H4 (cell line): ENCODE measurements at places on chromosomes 11 and 22. TPM values are rescaled to one million over a fixed set of nuclear protein-coding genes. Genes with fewer than 3 reads are reported as not detected.

BIK gene
- 0.45 TPM in 1 of 2 replicates, not detected in the other for total RNA-seq

NOX4 gene
- total RNA-seq, result 1.4 and 3.1 TPM in 2 replicates

GGT1 gene
- total RNA-seq, result 9.4 and 13.1 TPM in 2 replicates

UPK3A gene
- total RNA-seq, result not detected in 2 replicates

SYT13 gene
- total RNA-seq, result 0.06 TPM in 1 of 2 replicates, not detected in the other

- no peak for DNase-seq
These were observed 3.5 kb downstream of the FIBIN start for GRCh38 chr11:26997378-26997777.

DNA sequence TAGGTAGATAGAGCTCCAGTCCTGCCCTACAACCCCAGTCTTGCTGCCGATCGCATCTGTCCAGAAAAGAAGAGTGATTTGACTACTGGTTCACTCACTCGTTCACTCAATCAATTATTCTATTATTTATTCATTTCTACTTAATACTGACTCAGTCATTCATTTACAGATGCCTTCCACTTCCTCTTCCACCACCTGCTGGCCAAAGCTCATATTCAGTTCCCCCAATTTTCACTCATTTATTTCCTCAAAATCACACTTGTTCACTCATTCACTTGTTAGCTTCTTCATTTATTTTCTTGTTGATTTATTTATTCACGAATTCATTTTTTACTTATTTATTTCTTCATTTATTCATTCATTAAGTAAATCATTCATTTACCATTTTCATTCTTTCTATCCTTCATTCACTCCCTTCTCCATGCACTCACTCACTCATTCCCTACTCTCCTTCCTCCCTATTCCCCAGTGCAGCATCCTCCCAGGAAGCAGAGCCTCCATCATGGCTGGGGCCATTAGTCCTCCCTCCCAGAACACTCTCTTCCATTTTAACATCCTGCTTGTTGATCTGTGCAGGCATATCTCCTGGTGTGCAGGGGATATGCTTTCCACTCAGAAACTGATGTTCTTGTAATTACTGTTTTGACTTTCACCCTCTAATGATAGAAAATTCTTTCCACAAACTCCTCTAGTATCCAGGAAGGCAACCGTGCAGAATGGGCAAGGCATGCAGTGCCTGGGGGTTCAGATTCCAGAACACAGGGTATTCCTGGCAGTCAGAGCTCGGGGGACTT is 281.0 kb downstream of the TENM4 start:
- DNase-seq, result no peak

GRCh38 chr22:32745251-32745995 is 56.1 kb upstream of the TIMP3 start:
- DNase-seq, result no peak

DNA sequence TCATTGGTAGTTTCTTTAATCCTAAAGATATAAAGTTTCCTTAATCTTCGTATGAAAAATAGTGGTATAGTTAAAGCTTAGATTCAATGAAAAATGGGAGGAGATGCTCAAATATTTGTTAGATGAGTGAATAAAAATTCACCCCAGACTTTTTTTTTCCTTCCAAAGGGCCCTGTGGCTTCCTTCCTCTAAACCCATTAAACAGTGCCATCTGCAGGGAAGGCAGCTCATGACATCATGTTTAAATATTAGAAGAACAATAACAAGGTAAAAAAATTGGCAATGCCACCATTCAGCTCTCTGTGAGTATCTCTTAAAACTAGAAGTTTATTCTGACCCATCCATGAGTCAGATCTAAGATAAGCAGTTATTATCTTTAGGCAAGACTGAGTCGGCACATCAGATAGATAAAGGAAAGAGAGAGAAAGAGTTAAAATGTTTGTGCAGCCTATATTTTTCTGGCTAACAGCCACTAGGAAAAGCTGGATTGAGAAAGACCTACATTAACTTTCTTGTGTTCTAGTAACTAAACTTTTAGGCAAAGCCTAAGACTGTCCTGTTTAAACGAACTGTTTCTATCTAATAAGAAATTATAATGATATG is 19.1 kb upstream of the OOSP1 start:
- peak; percentile 48 for DNase-seq

GRCh38 chr22:25030636-25031035 is 78.1 kb downstream of the KIAA1671 start:
- DNase-seq, result no peak

DNA sequence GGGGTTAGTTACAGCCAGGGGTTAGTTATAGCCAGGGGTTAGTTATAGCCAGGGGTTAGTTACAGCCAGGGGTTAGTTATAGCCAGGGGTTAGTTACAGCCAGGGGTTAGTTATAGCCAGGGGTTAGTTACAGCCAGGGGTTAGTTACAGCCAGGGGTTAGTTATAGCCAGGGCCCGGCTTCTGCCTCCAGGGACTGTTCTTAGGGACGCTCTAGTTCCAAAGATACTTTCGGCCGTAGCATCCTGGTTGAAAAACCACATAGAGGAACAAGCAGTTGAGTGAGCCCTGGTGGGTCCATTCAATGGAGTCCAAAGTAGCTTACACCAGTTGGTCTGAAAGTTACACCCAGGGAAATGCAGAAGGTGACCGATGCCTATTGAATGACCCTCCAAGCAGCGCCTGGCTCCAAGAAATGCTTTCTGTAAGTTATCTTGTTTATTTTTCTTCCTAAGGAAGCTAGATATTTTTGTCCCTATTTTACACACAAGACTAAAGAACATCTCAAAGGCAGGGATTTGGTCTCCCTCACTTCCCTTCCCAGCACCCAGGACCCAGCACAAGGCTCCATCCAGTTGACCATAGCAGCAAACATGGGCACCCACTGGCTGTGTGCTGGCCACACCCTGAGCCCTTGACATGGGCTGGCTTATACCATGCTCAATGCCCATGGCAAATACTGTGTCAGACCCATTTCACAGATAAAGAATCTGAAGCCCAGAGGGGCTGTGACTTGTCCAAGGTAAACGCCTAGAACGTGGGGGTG is 49.7 kb upstream of the SHISAL1 start:
- no peak for DNase-seq

- DNase-seq, result no peak
These were observed 8.0 kb downstream of the PVALB start for GRCh38 chr22:36808721-36809344.

DNA sequence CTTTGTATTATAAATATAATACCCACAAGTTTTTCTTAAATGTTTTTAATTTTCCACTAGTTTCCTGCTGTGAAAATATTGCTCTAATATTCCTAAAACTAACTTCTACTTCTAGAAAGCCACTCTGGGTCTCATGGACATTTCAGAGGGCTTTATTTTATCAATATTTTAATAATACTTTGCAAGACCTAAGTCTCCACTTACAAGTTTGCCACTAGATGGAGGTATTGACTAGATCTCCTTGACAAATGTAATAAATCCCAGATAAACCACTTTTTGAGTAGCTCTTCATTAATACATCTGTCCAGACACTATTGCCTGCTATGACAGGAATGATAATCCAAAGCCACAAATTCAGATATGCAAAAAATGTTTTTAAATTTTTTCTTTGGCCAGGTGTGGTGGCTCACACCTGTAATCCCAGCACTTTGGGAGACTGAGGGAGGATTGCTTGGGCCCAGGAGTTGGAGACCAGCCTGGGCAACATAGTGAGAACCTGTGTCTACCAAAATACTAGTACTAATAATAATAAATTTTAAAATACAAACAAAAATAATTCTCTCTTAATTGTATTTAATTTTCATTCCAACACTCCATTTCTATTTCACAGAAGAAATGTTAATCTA is 3.5 kb upstream of the ACAT1 start:
- DNase-seq, result peak; percentile 38

DNA sequence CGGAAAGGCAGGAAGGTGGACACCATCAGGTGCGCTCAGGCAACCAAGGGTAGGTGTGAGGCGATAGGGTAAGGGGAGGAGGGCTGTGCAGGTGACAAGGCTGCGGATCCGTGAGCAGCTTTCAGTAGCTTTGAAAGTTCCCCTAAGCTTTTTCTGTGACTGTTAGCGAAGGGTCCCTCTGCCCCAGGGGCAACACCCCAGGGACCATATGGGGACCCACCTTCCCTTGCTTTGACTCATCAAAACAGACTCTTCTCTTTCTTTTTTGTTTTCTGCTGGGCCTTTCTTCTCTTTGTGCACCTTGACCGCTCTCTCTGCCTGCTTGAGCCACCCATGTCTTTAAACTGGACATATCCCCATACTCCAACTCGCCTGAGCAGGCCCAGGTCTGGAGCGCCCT is 136.9 kb downstream of the FEZ1 start:
- no peak for DNase-seq

DNA sequence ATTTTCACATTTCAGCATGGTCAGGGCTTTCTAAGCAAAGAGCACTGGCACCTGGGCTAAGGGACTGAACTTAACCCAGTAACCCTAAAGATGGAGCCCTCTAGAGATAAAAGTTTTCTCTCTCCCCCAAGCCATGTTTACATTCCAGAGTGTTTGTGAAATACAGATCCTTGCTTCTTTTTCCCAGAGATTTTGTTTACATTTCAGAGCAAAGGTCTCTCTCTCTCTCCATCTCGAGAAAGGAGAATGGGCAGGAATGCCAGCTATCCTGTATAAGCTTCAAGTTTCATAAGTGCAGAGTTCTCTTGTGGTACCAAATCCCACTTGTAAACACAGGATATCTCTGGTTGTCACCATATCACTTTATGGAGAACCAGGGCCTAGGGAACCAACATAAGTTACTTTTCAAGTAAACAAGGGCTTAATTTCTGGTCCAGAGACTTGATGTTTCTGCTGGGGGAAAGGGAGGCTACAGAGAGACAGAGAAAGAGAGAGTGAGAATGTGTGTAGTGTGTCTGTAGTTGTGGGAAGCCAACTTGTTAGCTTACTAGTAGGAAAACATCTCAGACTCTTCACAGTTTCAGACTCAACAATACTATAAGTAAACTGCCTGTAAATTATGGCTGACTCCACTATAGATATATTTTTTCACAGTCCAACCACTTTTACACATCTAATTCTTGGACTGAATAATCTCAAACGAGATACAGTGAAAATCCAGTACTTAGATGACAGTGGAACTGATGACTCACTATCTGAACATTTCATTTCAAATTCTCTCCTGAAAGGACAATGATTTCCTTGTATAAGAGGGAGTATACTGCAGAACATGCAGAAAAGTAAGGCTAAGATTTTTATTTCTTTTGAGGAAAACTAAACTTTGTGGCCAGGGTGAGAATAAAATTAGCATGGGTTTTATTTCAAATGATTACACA is 76.2 kb downstream of the ARHGAP32 start:
- DNase-seq, result peak; percentile 73

GRCh38 chr11:16194566-16194965 is 161.8 kb downstream of the SOX6 start:
- no peak for DNase-seq

- DNase-seq, result no peak
These were observed 6.3 kb downstream of the C22orf31 start for GRCh38 chr22:29055192-29055830.
